ENCODE measurements at places on chromosomes 7 and 10.
A peak's percentile ranks its signal among the peaks of the same experiment; 100 is the strongest.

DNA sequence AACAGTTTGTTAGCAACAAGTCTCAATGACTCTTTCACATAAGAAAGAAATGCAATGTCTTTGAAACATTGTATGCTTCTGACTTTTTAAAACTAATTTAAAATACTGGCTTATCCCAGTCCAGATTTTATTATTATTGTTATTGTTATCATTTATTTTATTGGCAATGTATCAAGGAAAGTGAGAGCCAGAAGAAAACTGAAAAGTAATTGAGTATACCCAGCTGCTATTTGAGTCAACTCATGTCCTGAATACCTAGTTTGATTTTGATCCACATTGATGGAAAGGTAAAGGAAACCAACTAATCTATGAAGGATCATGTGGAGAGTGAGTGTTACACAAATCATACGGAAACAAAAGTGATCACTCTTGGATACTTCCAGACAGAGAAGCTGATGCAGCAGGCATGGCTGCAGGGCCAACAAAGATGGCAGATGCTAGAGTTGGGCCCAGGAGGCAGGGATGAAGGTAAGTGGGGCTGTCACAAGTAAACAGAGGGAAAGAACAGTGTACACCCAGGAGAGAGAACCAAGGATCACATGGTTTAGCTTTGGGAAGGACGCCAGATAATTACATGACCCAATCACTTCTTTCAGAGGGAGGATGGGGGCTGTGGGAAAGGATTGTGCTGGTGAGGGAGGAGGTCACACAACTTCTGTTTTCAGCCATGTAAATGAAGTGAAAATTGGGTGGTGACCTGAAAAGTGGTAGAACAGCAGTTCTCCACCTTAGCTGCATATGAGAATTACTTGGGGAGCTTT, 179.2 kb upstream of the NAMPT start:
- DNase-seq = no peak

DNA sequence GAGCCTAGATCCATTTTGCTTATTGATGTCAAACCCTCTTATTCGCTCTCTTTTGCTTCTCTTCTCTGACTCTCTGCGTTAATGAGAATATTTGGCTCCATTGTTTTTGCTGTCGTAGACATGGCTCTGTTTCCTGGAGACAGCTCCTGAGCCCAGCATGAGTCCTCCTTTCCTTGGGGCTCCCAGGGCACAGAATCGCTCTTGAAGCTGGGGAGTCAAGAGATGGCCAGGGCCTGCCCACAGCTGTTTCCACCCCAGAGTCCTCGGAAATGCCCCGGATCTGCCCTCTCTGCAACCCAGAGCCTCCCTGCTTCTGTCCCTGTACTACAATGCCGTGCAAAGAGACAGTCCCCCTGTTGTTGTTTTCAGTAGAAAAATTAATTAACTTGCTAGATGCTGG, 566.7 kb upstream of the FOXK1 start:
- DNase-seq = no peak

DNA sequence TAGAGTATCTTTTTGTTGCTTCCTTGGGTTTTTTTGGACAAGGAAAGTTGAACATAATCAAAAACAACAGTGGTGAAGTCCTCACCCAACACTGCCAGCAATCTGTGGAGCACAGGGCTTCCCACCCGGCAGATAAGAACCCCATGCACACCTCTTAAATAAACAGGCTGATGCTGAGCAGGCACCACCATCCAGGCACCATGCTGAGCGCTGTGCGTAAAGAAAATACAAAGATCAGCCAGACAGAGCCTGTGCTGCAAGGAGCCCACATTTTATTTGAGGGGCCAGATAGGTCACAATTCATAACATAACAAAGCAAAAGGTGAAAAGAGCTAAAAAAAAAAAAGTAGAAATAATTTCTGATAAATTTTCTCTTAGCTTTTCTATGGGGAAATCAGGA, 231.2 kb downstream of the PTPRN2 start:
- DNase-seq = no peak

- DNase-seq = no peak
Observed at GRCh38 chr10:52574697-52575096, 197.9 kb downstream of the MBL2 start.

DNA sequence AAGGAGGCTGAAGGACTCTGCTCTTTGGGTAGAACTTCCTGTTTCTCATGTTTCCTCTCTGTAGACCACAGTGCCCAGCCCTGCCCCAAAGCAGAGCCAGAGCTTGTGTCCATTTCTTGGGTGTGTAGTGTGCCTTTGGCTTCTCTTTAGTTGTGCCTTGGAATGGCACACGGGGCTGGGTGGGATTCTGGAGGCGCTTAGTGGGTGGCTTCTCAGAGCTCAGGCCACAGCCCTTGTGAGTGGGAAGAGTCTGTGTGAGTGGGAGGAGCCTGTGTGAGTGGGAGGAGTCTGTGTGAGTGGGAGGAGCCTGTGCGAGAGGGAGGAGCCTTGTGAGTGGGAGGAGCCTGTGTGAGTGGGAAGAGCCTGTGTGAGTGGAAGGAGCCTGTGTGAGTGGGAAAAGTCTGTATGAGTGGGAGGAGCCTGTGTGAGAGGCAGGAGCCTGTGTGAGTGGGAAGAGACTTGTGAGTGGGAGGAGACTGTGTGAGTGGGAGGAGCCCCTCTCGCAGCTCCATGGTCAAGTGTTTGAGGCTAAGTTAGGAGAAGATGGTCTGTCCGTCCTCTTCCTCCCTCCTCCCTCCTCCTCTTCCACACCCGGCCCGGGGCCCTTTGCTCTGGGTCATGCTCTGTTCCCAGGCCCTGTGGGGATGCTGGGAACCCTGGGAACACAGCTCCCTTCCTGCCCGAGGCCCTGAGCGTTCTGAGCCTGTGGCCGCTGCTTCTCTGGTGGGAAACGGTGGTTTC, 153.0 kb downstream of the GRK5 start:
- no peak for DNase-seq

DNA sequence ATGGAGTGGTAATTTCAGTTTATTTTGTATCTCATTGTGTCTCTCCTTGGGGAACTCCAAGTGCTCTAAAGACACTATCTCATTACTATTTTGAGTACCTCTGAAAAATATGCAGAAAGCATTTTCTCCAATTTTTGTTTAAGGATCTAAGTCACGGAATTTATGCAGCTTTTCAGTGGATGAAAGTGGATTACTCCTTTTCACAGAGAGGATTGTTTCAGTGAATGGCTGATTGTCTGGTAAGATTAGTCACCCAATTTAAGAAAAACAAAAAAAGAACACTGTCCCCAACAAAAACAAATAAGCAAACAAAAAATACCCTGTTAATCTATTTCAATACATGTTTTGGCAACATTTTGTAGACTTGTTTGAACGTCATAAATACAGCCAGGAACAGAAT, 338.3 kb upstream of the TEX47 start:
- no peak for DNase-seq

- no peak for DNase-seq
Observed at GRCh38 chr10:77253147-77253545, 384.5 kb downstream of the KCNMA1 start.

- DNase-seq = no peak
Observed at GRCh38 chr7:121831351-121831750, 41.6 kb upstream of the PTPRZ1 start.

DNA sequence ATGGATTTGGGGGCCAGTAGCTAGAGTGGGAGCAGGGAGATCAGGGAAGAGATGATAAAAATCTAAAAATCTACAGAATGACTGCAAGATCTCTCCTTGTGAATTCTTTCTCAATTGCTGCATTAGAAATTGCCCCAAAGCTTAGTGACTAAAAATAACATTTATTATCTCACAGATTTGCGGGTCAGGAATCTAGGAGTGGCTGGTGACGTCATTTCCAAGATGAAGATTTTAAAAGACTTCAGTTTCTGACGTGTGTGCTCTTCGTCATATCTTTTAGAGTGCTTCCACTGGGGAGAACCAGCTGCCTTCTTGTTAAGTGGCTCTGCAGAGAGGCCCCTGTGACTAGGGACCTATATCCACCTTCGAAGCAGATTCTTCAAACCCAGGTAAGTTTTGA, 112.6 kb downstream of the DGKI start:
- no peak for DNase-seq

DNA sequence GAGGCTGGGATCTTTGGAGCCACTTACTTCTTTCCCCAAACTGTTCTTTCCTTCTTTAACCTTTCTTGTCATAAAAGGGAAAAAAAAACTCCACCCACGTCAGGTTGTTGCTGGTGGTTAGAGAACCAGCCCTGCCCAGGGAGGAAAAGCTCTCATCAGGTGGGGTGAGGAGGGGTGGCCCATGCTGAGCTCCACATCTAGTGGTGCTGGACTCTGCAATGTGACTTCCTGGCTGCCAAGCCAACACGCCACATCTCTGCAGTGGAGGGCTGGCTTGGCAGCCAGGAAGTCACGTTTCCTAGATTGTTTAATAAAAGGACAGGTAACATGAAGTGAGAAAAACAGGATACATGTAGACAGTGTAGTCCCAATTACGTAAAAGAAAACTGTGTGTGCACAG, 37.4 kb downstream of the WIPF3 start:
- DNase-seq = no peak

GRCh38 chr10:20767028-20767427, 130.1 kb downstream of the NEBL start:
- DNase-seq = no peak

GRCh38 chr10:125054669-125055268, 105.6 kb downstream of the CTBP2 start:
- no peak for DNase-seq

- no peak for DNase-seq
Observed at GRCh38 chr10:93160829-93161228, 87.1 kb downstream of the CYP26A1 start.

GRCh38 chr7:121966276-121966934, 93.4 kb downstream of the PTPRZ1 start:
- DNase-seq = no peak

- no peak for DNase-seq
Observed at GRCh38 chr7:2182461-2182860, 50.3 kb downstream of the MAD1L1 start.

DNA sequence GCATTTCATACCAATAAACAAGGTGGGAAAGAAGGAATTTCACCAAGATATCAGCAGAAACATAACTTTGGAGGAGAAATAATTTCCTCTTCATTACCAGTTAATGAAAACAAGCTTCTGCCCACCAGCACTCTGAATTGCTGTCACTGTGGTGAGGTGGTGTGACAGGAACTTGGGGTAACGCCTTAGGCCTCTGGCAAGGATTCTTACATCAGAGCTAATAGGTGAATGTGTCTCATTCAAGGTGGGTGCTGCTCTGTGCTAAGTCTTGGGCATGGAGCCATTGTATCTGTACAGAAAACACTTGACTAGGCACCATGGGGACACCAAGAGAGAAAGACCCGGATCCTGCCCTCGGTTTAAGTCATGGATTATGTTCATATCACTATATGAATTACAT, 8.3 kb upstream of the LOXL4 start:
- no peak for DNase-seq

DNA sequence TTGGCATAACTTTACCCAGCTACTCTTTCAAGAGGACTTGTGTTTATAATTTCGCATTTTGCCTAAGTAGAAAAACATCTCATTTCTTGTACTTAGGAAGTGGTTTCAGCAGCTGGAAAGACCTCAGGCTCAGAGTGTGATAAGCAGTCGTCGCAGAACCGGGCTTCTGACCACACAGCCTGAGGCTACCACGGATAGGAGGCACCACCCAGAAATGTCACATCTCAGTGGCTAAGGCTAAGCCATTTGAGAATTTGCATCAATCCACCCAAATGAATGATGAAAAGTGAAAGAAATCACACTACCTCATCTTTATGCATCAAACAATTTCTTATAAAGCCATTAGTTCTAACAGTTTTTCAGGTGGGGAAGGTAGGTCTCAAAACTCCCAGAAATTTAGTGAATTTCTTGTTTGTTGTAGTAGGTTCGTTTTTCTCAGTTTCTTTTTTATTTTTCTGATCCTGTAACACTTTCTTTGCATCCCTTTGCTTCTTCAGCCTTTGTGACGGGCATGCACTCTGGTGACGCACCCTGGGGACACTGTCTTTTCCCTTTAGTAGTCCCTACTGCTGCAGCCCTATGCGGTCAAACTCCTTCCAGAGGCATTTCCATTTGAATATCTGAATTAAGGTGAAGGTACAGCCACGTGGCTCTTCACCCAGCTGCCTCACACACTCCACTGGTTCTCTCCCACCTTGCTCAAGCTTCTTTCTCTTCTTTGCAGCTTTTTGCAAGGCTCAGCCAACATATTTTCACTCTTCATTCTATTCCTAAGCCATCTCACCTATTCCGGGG, 68.5 kb downstream of the MAP3K8 start:
- peak; percentile 43 for DNase-seq

DNA sequence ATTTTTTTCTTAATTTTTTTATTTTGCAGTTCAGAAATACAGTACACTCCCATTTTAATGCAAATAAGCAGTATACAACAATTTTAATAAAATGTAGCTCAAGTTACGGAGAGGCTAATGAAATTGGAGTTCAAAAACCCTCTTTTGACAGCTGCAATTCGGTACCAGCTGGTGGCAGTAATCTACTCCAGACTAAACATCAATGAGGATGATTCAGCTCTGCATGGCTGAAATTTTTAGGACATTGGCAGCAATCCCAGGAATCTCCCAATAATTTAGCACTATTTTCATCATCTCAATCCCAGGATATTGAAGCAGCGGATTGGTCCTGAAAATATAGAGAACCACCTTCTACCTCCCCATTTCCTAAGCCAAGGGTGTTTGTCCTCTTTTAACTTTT, 278.8 kb downstream of the CACNA2D1 start:
- DNase-seq = no peak

- DNase-seq = no peak
Observed at GRCh38 chr10:88994019-88994418, 3.4 kb downstream of the FAS start.

- no peak for DNase-seq
Observed at GRCh38 chr7:101531726-101532357, 97.3 kb downstream of the MYL10 start.

- DNase-seq = no peak
Observed at GRCh38 chr10:131882151-131882550, 18.7 kb upstream of the PPP2R2D start.

- no peak for DNase-seq
Observed at GRCh38 chr7:96685353-96685752, 24.3 kb downstream of the SEM1 start.

GRCh38 chr7:30687604-30688003, 5.3 kb upstream of the CRHR2 start:
- no peak for DNase-seq

- DNase-seq = no peak
Observed at GRCh38 chr10:78889536-78890063, 179.2 kb upstream of the ZMIZ1 start.

GRCh38 chr10:43094085-43094484, 17.2 kb downstream of the RET start:
- DNase-seq = no peak

GRCh38 chr7:22441157-22441556, 58.8 kb downstream of the STEAP1B start:
- DNase-seq = no peak

- peak; percentile 42 for DNase-seq
Observed at GRCh38 chr10:97676770-97677581, 10.1 kb downstream of the AVPI1 start.

DNA sequence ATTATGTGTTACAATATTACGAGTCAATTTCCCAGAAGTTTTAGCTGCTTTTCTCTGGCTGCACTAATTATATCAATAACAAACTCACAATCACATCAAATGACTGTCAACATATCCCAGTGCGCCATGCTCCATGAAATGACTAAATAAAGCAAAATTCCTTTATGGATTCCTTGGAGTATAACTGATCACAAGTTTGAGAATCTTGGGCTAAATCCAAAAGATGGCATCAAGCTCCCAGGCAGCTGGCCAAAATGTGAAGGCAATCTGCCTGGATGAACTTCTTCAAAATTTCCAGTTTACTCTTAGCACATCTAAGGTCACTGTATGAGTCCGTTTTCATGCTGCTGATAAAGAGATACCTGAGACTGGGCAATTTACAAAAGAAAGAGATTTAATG, 210.8 kb downstream of the CCSER2 start:
- DNase-seq = no peak
